GM23338 (cell line): ENCODE measurements at places on chromosomes 11 and 22. TPM values are rescaled to one million over a fixed set of nuclear protein-coding genes. Genes with fewer than 3 reads are reported as not detected.

DNA sequence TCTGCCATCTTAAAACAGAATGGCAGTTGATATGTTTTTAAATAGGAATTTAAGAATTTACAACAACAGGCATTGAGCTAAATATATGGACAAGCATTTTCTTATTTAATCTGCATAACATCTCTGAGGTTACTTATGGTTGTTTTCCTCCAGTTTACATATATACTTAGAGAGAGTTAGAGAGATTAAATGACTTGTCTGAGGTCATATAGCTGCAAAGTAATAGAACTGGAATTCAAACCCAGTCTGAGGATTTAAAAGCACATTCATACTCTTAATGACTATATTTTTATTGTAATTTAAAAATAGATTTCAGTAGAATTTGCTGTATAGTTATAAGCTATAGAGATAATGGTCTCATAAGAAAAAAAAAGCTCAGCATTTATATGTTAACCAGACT lies 81.4 kb upstream of the GRIK4 start:
- no peak for DNase-seq

SYT12 gene
- 2.5 and 3.1 TPM in 2 replicates for total RNA-seq

PIK3IP1 gene
- total RNA-seq, result 1.6 and 2.2 TPM in 2 replicates

CARD16 gene
- not detected in 2 replicates for total RNA-seq

DRD4 gene
- 0.27 and 1.0 TPM in 2 replicates for total RNA-seq

- no peak for DNase-seq
Measured at GRCh38 chr11:116980136-116980793, 118.0 kb downstream of the SIK3 start.

DNA sequence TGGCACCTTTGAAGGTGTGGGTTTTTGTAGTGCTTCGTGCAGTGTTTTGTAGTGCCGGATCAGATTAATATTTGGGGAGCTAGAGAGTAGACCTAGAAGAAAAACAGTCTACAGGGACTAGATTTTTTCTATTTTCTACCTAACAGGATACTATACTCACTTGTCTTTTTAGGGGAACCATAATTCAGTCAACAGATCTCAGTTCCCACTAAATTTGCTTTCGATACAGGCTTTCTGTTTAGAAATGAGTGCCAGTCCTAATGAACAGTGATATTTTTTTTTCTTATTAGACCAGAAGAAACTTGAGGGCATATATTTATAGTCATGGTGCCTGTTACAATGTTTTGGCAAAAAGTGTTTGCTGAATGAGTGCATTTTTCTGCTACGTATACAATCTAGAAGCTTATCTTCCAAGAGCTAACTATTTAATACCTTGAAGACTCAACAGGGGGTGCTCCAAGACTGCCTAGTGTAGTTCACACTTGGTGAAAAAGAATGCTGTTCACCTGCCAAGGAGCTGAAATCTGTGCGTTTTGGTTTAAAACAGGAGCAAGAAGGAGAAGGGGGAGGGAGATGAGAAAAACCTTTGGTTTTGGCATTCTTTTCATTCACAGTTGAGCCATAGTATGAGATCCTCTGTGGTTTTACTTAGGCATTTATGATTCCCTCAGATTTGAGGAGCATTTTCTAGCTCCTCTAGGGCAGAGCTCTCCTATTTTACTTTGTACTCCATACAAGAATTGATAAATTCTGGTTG lies 44.9 kb upstream of the VSTM5 start:
- peak; percentile 93 for DNase-seq

- DNase-seq, result no peak
Measured at GRCh38 chr11:78061921-78062311, 1.7 kb upstream of the THRSP start.

NLRP6 gene
- 0.73 TPM in 1 of 2 replicates, not detected in the other for total RNA-seq

GRCh38 chr11:69251639-69252489 lies 42.1 kb upstream of the MYEOV start:
- no peak for DNase-seq

- DNase-seq, result no peak
Measured at GRCh38 chr11:14444441-14445189, 55.0 kb downstream of the COPB1 start.

DNA sequence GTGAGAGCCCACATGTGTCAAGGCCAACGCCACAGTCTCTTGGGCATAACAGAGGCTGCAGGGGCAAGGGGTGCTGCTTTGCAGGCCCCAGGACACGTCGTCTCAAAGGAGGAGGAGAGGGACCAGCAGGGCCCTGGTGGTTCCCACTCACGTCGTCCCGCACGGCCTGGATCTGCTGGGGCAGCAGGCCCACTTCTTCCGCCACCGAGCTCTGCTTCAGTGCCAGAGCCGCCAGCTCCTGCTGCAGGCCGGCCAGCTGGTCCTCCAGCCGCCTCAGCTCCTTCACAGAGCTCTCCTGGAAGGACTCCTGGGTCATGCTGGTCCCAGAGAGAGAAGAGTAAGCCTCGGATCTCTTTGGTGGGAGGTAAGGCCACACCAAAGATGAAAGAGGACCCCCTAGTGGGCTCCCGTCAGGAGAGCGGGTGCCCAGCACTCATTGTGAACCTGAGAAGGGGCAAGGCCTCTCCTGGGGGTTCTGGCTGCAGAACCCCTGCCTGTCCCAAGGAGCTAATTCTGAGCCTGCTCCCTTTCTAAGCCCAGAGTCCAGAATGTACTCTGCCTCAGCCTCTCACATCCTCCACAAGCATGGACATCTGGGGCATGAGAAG lies 15.6 kb downstream of the SUN2 start:
- DNase-seq, result no peak

OR5B2 gene
- not detected in 2 replicates for total RNA-seq

DNA sequence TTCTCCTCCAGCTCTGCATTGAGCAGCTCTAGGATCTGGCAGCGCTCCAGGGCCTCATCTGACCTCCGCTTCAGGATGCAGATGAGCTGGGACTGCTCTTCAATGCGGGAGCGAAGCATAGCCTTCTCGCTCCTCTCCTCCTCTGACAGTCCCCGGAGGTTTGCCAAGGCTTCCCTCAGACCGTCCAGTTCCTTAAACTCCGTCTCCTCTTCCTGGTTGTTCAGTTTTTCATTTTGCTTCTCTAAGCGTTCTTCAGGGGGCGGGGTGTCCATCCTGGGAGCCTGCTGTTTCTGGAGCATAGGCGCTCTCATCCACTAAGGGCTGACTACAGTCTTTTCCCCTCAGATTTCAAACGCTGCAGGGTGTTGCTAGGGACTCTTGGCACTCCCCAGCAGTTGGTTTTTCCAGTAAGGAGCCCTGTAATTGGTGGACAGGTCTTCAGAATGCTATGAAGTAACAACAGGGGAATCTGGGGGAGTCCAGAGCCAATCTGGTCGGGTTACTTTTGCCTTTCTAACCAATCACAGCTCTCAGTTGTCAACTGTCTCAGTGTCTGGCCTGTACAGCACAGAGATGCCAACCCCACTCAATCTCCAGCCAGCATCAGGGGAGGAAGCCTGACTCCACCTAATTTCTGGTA lies at the start of gene CCDC89:
Gene CCDC89 (minus strand): TSS at position 376 of the 640 bp plus-strand sequence. CDS start 65 bp downstream, at position 311.
- peak; percentile 46 for DNase-seq

- no peak for DNase-seq
Measured at GRCh38 chr11:64507832-64508375, 83.1 kb upstream of the SLC22A12 start.

DNA sequence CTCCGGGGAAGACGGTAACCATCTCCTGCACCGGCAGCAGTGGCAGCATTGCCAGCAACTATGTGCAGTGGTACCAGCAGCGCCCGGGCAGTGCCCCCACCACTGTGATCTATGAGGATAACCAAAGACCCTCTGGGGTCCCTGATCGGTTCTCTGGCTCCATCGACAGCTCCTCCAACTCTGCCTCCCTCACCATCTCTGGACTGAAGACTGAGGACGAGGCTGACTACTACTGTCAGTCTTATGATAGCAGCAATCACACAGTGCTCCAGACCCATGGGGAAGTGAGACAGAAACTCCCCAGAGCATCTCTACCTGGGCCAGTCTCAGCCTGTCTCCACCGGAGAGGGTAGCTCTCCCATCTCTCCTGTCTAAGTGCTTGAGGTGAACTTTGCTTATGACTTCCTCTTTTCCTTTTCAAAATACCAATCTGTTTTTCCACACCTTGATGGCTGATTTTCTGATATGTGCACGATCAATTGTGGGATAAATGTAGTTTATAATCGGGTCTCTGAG lies 48.5 kb upstream of the VPREB1 start:
- DNase-seq, result no peak

DNA sequence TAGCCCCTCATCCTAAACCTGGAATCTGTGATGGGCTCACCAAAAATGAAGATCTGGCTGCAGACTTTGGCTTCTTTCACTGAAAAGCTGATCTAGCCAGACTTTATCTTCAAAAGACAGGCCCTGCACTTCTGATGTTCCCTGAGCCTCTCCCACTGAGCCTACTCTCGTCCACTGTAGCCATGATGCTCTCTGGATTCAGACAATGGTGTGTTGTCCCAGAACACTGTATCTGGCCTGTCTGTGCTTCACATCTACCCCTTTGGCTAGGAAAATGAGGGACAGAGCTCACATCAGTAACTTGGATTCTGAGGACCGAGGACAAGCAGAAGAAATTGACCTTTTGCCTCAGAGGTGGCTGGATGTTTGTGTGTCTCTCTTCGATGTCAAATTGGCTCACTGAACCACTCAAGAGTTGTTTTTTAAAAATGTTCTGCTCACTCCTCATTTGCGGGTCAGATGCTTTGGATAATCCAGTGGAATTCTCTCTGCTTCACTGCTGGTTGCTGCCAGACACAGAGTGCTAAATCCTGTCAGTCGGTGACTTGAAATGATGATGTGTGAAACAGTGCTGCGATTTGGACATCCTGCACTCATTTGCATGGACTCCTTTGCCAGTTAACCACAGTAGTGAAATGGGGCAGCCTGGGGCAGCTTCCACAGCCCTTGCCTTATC lies 67.5 kb downstream of the ARFGAP2 start:
- DNase-seq, result no peak

CARD18 gene
- total RNA-seq, result not detected in 2 replicates

DNA sequence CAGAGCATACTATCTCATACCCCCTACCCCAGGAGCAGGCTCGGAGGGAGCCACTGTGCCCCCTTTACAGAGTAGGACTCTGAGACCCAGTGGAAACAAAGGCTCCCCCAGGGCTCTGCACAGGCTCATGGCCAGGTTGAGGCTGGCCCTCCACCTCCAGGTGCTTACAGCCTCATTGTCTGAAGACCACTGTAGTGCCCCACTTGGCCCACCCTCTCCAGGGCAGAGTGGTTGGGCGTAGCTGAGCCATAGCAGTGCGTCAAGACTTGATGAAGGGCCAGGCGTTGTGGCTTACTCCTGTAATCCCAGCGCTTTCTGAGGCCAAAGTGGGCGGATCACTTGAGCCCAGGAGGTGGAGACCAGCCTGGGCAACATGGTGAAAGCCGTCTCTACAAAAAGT lies 1.7 kb downstream of the ANKRD13D start:
- no peak for DNase-seq

DNA sequence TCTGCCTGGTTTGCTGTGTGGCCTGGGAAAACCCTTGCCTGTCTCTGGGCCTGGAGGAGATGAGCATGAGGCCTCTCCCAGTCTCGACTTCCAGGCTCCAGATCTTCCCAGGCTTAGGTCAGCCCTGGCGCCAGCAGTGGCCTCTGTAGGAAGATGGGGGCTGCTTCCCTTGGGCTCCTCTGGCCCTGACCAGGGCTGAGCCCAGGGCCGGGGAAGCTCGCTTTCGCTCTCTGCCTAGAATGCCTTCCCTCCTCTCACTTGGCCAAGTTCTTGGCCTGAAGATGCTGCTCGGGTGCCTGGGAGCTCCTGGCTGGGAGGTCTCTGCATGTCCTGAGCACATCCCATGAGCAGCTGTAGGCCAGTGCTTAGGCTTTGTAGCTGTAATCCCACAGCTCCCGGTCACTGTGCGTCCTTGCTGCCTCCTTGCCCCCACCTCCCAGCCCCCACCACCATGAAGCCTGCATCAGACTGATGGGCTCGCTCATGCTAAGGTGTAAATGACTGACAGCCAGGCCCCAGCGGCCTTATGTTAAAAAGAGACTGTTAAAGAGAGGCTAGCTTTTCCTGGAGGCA lies 25.5 kb downstream of the SHISAL1 start:
- no peak for DNase-seq

DNA sequence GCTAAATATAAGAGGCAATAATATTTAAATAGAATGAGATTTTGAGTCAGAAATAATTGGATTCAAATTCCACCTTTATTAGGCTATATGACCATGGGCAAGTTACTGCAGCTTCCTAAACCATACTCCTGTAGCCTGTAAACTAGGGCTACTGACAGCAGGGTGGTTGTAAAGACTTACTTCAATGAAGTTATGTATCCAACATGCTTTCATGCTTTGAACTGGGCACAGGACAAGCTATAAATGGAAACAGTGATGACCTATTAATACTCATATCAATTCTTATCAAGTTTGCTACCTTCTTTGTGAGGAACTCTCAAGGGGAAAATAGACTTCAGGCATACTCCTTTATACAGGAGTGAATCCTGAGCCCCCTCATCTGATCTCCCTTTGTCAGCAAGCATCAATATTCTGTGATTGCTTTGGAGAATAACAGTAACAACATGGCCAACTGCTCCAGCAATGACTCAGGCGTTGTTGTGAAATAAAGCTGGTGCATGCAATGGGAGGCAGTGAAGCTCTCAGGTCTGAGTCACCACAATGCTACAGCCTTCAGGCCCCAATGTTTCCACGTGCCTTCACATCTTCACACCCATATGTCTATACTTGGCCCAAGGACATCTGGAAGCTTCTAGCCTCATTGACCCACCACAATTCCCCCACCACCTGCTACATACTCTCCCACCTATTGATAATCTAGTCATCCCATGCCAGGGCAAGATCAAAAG lies 102.5 kb downstream of the KCNA4 start:
- DNase-seq, result no peak

DNA sequence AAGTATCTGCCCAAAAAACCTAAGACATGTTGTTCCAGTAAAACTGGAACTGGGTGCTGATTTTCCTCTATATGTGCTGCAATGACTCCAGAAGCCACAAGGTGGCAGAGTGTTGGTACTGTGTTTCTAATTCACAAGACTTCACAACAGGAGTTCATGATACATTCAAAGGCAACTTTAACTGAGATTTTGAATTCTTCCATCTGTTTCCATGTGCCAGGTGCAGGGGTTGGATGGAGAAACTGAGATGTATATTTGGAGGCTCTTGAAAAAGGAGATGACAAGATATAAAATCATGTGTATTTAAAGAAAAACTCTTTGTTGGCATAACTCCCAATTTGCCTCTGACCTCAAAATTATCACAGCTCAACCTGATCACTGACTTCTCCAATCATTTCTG lies 1098.6 kb upstream of the CCDC90B start:
- peak; percentile 76 for DNase-seq

MS4A3 gene
- not detected in 2 replicates for total RNA-seq

BET1L gene
- total RNA-seq, result 19.5 and 20.5 TPM in 2 replicates

SYTL2 gene
- 5.6 and 7.2 TPM in 2 replicates for total RNA-seq

DNA sequence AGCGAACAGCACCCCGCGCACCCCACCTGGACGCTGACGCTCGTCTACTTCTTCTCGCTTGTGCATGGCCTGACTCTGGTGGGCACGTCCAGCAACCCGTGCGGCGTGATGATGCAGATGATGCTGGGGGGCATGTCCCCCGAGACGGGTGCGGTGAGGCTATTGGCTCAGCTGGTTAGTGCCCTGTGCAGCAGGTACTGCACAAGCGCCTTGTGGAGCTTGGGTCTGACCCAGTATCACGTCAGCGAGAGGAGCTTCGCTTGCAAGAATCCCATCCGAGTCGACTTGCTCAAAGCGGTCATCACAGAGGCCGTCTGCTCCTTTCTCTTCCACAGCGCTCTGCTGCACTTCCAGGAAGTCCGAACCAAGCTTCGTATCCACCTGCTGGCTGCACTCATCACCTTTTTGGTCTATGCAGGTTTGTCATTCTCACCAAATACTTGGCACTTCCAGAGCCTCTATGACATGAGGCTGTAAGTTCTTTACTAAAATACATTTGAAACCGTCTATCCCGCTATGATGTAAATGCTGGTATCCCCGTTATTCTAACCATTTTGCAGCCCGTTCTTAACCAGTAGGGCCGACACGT lies 535 bp downstream of the AQP11 start:
- DNase-seq, result peak; percentile 76
